Tibial nerve (tissue), 4 donors: ENCODE measurements at places on chromosomes 3 and 15. TPM values are rescaled to one million over a fixed set of nuclear protein-coding genes. Genes with fewer than 3 reads are reported as not detected.

Gene PLSCR2
- not detected for total RNA-seq

Gene ISL2
- not detected for total RNA-seq

Gene IL12A
- not detected for total RNA-seq

DNA sequence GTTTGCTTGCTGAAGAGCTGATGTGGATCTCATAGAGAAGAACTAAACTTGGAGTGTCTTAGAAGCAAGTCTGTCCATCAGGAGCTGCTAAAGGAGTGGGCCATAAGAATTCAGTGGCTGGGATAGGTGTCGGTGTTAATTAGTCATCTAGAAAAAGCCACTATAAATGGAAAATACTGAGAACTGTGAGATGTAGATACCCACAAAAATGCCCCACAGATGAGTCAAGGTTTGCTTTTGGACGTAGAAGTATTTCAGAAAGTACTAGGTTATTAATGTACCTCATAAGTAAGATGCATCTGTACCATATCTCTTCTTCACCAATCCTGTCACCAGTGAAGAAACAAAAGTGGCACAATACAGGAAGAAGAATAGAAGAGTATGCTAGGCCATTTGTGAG lies 530.9 kb upstream of the TGFBR2 start:
- no peaks in the 10 kb centered on the region for H3K4me1 ChIP-seq
- DNase-seq = no peak
- H3K27me3 ChIP-seq = no peaks in the 10 kb centered on the region
- H3K27ac ChIP-seq = no peak overlapping the region
- no peak overlapping the region for H3K4me3 ChIP-seq
- no peaks in the 10 kb centered on the region for H3K36me3 ChIP-seq

DNA sequence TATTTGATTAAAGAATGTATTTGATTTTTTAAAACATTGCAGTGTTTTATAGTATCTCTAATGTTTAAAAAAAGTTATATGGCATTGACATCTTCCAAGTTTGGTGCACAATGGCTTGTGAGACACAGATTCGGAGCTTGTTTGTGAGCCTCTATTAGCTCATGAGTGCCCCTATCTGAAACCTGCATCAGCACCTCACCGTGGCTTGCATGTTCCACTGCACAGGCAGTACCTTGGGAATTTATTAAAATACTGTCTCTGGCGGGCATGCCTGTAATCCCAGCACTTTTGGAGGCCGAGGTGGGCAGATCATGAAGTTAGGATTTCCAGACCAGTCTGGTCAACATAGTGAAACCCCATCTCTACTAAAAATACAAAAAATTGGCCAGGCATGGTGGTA lies 6.8 kb upstream of the RTP2 start:
- no peak for DNase-seq
- H3K4me1 ChIP-seq = no peaks in the 10 kb centered on the region
- no peaks in the 10 kb centered on the region for H3K27me3 ChIP-seq

- H3K36me3 ChIP-seq = no peaks in the 10 kb centered on the region
- no peaks in the 10 kb centered on the region for H3K4me1 ChIP-seq
- no peaks in the 10 kb centered on the region for H3K27me3 ChIP-seq
- H3K27ac ChIP-seq = no peak overlapping the region
These were observed 80.0 kb downstream of the FNDC3B start for GRCh38 chr3:172119266-172119969.

- no peak overlapping the region for H3K4me3 ChIP-seq
- no peaks in the 10 kb centered on the region for H3K27me3 ChIP-seq
- no peak overlapping the region for H3K27ac ChIP-seq
- peaks cover 4% of the 10 kb centered on the region for H3K4me1 ChIP-seq
- no peak for DNase-seq
These were observed 237.2 kb downstream of the MBNL1 start for GRCh38 chr3:152505926-152506325.

GRCh38 chr3:2993736-2994135 lies 116.4 kb downstream of the IL5RA start:
- no peak for DNase-seq
- no peak overlapping the region for H3K4me3 ChIP-seq
- no peak overlapping the region for H3K27ac ChIP-seq

- H3K4me3 ChIP-seq = no peak overlapping the region
- H3K36me3 ChIP-seq = no peaks in the 10 kb centered on the region
- no peaks in the 10 kb centered on the region for H3K4me1 ChIP-seq
- no peaks in the 10 kb centered on the region for H3K27me3 ChIP-seq
- no peak overlapping the region for H3K27ac ChIP-seq
- DNase-seq = no peak
These were observed 20.7 kb upstream of the ANKRD34C start for GRCh38 chr15:79261836-79262235.

GRCh38 chr3:152719264-152719663 lies 115.7 kb upstream of the P2RY1 start:
- DNase-seq = no peak
- no peaks in the 10 kb centered on the region for H3K36me3 ChIP-seq
- no peaks in the 10 kb centered on the region for H3K27me3 ChIP-seq

- no peak overlapping the region for H3K27ac ChIP-seq
- H3K36me3 ChIP-seq = no peaks in the 10 kb centered on the region
- H3K4me1 ChIP-seq = no peaks in the 10 kb centered on the region
- DNase-seq = no peak
- H3K4me3 ChIP-seq = no peak overlapping the region
These were observed 576.3 kb upstream of the NECTIN3 start for GRCh38 chr3:110495201-110495927.

DNA sequence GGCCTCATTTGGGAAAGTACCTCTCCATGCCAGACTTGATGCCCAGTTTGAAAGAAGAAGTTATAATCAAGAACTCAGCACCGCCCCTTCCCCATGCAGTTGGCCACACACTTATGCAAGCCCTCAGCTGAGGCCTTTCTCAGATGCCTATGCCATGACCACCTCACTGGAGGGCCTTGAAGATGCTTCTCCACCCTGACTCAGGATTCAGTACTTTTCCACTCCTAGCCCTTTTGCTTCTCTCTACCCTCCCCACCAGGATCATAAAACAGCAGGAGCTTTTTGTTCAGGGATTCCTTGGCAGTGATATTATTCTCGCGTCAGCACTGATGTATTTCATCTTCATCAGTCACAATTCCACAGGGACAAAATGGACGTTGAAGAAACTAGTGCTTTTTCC lies 313.5 kb downstream of the PYDC2 start:
- H3K27me3 ChIP-seq = no peaks in the 10 kb centered on the region
- no peaks in the 10 kb centered on the region for H3K4me1 ChIP-seq
- no peak overlapping the region for H3K4me3 ChIP-seq
- H3K27ac ChIP-seq = no peak overlapping the region
- H3K36me3 ChIP-seq = no peaks in the 10 kb centered on the region

- H3K4me1 ChIP-seq = no peaks in the 10 kb centered on the region
- no peak overlapping the region for H3K4me3 ChIP-seq
- H3K27ac ChIP-seq = no peak overlapping the region
- no peaks in the 10 kb centered on the region for H3K27me3 ChIP-seq
- H3K36me3 ChIP-seq = no peaks in the 10 kb centered on the region
These were observed 588.3 kb upstream of the NAALADL2 start for GRCh38 chr3:174270841-174271240.

GRCh38 chr3:58556001-58556400 lies 19.0 kb upstream of the ACOX2 start:
- H3K4me3 ChIP-seq = no peak overlapping the region
- DNase-seq = no peak
- no peaks in the 10 kb centered on the region for H3K36me3 ChIP-seq
- no peaks in the 10 kb centered on the region for H3K27me3 ChIP-seq
- H3K27ac ChIP-seq = no peak overlapping the region
- peaks cover 14% of the 10 kb centered on the region for H3K4me1 ChIP-seq

DNA sequence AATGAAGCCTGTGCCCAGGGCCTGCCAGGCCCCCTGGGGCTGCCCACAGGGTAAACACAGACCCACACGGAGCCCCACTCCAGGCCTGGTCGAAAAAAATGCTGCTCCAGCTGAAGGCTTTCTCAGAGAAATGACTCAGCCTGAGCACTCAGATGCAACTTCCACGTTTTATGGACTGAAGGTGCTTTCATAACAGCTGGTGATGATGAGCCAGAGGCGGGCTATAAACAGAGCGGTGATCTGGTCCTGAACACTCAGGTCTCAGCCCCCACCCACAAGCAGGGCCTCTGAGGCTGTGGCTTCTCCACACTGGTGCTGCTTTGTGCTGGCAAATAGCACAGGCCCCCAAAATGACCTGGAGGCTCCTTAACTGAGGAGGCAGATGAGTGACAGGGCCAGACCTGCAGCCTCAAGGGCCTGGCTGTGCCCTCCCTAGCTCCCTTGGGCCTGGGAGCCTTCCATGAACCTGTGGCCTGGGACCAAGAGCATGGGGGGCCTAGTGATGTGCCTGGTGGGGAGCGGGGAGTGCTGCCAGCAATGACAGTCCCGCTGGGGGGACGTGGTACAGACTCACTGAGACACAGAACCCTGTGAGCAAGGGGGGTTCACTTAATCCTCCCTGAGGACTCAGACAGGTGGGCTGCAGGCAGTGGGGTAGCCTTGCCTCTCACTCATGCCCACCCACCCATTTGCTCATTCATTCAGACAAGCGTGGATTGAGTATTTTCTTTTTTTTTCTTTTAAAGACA lies 23.0 kb upstream of the FURIN start:
- no peak for DNase-seq
- no peaks in the 10 kb centered on the region for H3K4me1 ChIP-seq
- no peak overlapping the region for H3K27ac ChIP-seq
- no peaks in the 10 kb centered on the region for H3K36me3 ChIP-seq

GRCh38 chr15:26841941-26842340 lies 24.9 kb upstream of the GABRA5 start:
- H3K4me1 ChIP-seq = no peaks in the 10 kb centered on the region
- H3K27ac ChIP-seq = no peak overlapping the region
- no peaks in the 10 kb centered on the region for H3K27me3 ChIP-seq
- DNase-seq = no peak

GRCh38 chr3:120072867-120073525 lies 21.3 kb downstream of the GSK3B start:
- H3K4me1 ChIP-seq = no peaks in the 10 kb centered on the region
- H3K36me3 ChIP-seq = no peaks in the 10 kb centered on the region
- no peak overlapping the region for H3K4me3 ChIP-seq
- no peak for DNase-seq
- no peaks in the 10 kb centered on the region for H3K27me3 ChIP-seq
- no peak overlapping the region for H3K27ac ChIP-seq

DNA sequence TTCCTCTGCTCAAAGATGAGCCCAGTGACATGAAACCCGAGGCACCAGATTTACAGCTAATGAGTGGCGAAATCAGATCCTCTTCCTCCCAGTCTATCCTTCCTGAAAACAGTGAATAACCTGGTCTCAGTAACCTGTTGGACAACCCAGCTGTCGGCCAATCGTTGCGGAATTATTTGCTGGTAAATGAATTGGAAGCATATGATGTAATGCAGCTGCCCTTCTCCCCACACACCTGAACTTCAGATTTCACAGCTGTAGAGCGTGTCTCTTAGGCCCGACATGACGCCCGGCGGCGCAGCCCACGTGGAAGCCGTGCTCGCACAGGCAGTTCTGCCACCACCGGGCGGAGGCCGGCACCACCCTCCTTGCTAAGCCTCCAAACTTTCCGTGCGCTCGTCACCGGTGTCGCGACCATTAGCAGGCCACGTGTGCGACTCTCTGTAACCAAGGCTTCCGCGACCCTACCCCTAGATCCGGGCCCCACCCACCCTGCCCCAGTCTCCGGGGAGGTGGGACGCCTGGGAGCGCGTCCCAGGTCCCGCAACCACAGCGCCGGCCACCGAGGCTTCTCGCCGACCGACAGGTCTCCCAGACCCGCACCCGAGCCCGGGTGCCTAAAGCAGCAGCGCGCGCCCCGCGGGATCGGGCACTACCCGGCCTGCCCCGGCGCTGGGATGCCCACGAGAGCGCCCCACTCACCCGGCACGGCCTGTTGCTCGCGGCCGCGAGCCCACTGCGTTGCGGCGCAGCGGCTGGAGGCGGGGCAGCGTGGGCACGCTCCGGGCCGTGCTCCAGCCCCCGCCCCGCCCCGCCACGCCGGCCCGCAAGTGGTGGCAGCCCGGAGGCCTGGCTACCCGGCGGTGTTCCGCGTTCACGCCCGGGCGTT lies at the start of gene RIOX2:
TSS of gene RIOX2 (minus strand) at position 753 of the 889 bp plus-strand sequence. CDS start 4,838 bp downstream, outside the sequence.
- no peaks in the 10 kb centered on the region for H3K36me3 ChIP-seq
- no peaks in the 10 kb centered on the region for H3K4me1 ChIP-seq
- H3K4me3 ChIP-seq = peak within 1 kb of the TSS; percentile 95
- no peaks in the 10 kb centered on the region for H3K27me3 ChIP-seq
- peak within 1 kb of the TSS; percentile 71 for H3K27ac ChIP-seq
